Dermis microvascular lymphatic vessel endothelial cell (primary cell): ENCODE measurements at places on chromosomes 3 and 15. TPM values are rescaled to one million over a fixed set of nuclear protein-coding genes. Genes with fewer than 3 reads are reported as not detected.

Gene RPL4
- 1,501 and 2,634 TPM in 2 replicates for total RNA-seq

Gene ATP13A5
- not detected in 2 replicates for total RNA-seq

Gene CD86
- total RNA-seq = not detected in 2 replicates

Gene PARP15
- 0.39 and 1.0 TPM in 2 replicates for total RNA-seq
